ENCODE measurements at places on chromosomes 6 and 20.
A peak's percentile ranks its signal among the peaks of the same experiment; 100 is the strongest.

GRCh38 chr6:156391977-156392376, 385.2 kb upstream of the ARID1B start:
- no peak for DNase-seq

- DNase-seq: no peak
Observed at GRCh38 chr6:70151616-70152015, 151.3 kb downstream of the COL9A1 start.

DNA sequence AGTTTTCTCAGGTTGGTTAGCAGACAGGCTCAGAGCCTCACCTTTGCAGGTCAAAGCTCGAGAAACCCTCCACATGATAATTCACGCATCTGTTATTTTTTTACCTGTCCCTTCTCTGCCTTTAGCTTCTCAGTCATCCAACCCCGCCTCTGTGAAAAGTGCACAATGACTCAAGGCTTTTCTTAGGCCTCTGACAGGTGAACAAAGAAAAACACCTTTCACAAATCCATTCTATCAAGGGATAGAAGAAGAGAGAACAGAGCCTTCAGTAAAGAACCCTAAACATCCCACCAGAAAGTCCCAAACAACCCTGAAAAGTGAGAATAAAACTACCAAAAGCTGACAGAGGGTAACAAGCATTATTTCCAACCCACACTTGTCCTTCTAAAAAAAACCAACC, 178.2 kb downstream of the GJA10 start:
- DNase-seq: no peak

DNA sequence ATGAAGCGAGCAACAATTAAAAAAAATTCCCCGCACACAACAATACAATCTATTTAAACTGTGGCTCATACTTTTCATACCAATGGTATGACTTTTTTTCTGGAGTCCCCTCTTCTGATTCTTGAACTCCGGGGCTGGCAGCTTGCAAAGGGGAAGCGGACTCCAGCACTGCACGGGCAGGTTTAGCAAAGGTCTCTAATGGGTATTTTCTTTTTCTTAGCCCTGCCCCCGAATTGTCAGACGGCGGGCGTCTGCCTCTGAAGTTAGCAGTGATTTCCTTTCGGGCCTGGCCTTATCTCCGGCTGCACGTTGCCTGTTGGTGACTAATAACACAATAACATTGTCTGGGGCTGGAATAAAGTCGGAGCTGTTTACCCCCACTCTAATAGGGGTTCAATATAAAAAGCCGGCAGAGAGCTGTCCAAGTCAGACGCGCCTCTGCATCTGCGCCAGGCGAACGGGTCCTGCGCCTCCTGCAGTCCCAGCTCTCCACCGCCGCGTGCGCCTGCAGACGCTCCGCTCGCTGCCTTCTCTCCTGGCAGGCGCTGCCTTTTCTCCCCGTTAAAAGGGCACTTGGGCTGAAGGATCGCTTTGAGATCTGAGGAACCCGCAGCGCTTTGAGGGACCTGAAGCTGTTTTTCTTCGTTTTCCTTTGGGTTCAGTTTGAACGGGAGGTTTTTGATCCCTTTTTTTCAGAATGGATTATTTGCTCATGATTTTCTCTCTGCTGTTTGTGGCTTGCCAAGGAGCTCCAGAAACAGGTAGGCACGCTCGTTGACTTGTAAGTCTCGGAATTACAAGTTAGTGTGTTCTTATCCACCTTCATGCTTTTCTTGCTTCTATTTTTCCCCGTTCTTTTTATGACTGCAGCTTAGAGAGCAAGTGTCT, at the start of gene EDN1:
Gene EDN1, plus strand, starts transcription at position 429 of the 888 bp plus-strand sequence. Its CDS starts 269 bp downstream, at position 698.
- DNase-seq: peak; percentile 91

DNA sequence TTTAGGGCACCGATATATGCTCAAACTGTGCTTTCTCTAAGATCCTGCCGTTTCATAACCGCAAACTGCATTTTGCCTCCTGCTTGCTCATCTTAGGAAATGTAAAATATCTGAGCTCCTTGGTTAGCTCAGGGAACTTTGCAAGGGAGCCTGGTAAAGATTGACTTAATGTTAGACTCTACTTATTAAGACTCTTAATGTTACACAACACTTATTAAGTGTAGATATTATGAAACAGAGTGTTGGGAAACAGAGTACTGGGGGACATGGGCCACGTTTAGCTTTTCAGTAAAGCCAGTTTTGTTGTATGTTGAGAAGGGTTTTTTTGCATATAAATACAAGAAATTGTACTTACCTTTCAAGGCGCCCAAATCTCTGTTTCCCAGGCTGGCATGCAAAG, 1.9 kb downstream of the LTV1 start:
- DNase-seq: no peak

All from ELF-1 (cell line).